ENCODE measurements at places on chromosomes 16 and 17.

- no peak for DNase-seq
Observed at GRCh38 chr17:68674029-68674925, 73.1 kb upstream of the FAM20A start.

DNA sequence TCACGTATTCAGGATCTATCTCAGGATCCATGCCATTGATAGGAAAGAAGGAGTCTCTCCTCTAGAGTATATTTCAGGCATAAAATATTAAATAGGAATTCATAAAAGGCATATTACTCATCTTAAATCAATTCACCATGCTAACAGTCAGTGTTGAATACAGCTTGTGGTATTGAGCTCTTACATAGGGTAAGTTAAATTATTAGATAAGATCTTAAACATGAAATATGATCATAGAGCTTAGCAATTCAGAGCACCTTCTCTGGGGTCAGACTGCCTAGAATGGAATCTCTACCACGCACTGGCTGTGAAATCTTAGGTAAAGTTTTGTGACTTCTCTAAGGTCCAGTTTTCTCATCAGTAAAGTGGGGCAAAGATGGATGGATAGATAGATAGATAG is 20.7 kb downstream of the MARCHF10 start:
- no peak for DNase-seq

DNA sequence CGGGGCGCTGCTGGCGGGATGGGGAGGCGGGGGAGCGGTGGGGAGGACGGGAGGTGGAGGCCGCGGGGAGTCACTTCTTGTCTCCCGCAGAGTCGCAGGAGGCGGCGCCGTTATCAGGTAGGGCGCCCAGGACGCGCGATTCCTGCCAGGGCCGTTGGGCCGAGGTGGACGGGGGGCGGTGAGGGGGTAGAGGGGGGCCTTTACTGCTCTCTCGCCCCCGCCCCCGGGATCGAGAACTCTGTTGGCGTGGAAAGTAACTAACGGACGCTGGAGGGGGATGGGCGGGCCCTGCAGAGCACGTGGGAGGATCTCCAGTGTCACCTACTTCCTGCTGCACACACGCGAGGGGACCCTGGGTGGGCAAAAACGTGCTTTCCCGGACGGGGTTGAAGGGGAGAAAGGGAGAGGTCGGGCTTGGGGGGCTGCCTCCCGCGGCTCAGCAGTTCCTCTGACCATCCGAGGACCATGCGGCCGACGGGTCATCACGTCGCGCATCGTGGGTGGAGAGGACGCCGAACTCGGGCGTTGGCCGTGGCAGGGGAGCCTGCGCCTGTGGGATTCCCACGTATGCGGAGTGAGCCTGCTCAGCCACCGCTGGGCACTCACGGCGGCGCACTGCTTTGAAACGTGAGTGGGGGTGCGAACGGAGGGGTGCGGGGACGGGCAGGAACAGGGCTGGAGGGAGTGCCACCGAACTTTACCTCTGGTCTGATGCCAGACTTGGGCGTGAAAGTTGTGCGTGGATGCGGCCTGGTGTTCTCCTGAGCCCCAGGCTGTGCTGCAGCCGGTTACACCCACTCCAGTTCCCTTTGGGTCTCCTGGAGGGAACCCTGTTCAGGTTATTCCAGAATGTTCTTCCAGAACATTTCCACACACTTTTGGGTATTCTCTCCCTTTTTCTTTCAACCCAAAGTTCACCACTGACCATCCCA is 569 bp downstream of the PRSS21 start:
- no peak for DNase-seq

- no peak for DNase-seq
Observed at GRCh38 chr16:85057212-85057889, 29.8 kb downstream of the KIAA0513 start.

GRCh38 chr16:27708651-27709050 is 158.7 kb downstream of the KATNIP start:
- no peak for DNase-seq

- DNase-seq = no peak
Observed at GRCh38 chr16:57270221-57271062, 14.0 kb downstream of the PLLP start.

DNA sequence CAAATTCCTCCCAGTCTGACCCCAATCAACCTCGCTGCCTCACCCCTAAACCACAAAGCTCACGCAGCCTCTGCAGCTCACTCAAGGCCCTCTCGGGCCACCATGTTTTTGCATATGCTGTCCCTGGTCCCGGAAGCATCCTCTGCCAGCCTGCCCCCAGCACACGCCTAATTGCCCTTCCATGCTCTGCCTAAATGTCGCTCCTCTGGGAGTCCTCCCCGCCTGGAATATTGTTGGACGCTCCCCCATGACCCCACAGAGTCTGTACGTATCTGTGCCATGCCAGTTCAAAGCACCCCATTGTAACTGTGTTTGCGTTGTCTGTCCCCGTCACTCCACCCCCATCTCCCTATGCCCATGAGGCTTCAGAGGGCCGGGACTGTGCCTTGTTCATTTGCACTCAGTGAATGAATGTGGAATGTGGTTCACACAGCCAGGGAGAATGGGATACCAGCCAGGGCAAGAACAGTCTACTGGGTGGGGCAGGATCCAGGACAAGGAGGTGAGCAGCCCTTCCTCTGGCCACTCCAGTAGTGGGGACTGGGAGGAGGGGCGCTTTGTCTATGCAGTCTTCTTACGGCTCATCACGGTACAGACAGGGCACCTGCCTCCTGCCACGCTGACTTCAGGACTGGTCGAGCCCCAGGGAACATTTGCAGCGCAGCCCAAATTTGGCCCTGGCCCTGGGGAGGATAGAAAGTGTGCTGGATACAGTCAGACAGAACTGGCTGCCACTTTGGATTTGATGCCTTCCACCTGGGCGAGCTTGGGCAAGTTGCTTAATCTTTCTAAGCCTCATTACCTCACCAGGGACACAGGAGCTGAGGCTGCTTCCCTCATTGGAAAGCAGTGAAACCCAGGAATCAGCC is 48.5 kb downstream of the NOS2 start:
- DNase-seq = no peak

DNA sequence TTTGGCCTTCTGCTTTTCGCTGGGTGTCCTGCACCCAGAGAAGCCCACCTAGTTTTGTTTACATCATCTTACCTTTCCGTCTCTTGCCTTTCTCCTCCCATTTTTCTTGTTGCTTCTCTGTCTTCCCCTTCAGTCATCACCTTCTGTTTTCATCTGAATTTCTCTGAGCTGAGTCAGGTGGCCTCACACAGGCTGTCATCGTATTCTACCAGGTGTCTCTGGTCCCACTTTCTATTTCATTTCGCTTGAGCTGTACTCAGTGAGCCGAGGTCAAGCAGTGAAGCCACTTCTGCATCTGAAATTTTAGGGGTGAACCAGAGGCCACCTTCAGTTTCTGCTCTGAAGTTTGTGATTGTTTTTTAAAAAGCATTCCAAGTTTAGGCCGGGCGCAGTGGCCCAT is 9.7 kb downstream of the CRAMP1 start:
- no peak for DNase-seq

- no peak for DNase-seq
Observed at GRCh38 chr17:21018894-21019293, 23.9 kb downstream of the USP22 start.

DNA sequence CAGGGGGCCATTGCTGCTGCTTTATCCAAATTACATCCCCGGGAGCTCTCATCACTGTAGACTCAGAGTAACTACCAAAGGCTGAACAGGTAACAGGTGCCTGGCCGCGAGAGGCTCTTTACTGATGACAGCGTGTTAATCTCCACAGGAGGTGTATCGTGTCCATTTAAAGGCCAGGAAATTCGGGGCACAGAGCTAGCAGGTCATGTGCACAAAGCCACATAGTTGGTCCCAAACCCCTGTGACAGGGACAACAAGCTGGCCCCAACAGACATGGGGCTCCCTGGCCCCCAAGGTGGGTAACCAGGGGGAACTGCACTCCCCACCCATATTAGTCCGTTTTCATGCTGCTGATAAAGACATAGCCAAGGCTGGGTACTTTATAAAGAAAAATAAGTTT is 55.3 kb upstream of the RBFOX3 start:
- DNase-seq = no peak

DNA sequence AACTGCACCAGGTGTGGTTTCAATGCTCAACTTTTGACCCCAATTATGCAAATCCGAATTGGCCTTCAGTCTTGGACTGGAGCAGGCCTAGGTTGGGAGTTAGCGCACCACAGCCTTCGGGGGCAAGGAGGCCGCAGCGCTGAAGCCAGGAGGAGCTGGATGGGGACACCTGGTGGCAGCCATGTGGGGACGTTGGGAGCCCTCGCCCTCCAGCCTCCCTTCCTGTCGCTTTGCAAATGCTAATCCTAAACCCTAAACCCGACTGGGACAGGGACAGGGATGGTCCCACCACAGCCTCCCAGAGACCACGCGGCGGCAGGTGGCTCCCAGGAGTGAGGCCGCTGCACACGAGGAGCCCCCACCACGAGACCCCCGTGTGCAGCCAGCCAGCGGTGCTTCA is 58.7 kb downstream of the KLHDC4 start:
- DNase-seq = no peak

Data from naive thymus-derived CD8-positive, alpha-beta T cell (primary cell).